ENCODE measurements at places on chromosomes 1 and 21. TPM values are rescaled to one million over a fixed set of nuclear protein-coding genes. Genes with fewer than 3 reads are reported as not detected.

DNA sequence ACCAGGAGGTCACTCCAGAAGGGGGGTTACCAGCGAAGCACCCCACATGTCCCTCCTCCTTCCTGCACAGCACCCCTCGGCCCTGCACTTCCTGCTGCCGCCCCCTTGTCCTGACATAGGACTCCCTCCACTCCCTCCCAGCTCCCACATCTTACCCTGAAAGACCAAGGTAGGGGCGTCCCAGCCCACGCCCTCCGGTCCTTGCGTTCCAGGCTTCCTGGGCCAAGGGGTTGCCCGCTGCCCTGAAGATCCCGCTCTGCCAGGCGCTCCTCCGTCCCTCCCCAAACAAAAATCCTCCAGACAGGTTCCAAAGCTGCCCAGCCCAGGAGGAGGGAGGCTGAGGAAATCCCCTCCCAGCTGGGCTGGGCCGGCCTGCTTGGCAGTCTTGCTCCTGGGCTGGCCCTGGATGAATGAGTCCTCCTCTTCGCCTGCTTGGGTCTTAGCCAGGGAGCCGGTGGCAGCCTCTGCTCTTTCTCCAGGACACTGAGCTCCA lies at the start of gene RHBDL2:
RHBDL2 (minus strand) TSS at position 304 of the 493 bp plus-strand sequence. CDS start 22,618 bp downstream, outside the sequence.
- peak; percentile 82 for DNase-seq

DNA sequence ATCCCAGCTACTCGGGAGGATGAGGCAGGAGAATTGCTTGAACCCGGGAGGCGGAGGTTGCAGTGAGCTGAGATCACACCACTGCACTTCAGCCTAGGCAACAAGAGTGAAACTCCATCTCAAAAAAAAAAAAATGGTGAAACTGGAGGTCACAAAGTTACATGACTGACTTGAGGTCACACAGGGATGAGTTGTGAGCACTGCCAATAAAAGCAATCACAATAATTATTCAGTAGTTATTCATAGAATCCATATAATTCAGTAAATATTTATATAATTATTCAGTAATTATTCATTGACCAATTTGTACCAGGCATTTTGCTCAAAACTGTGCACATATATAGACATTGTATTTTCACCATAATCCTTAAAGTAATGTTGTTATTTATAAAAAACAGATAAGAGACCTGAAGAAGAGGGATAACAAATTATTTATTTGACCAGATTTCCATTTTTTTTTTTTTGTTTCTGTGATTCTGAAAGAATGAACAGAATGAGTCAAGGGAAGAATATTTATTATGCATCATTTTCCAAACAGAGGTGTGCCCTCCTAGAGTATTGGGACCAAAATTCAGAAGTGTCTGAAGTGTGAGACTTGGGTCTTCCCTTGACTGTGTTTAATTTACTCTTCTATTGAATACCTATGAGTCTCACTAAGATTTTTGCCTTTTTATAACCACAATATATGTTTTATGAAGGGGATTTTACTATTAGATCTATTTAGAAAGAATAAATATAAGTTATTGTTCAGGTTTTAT lies 43.0 kb downstream of the PRKAB2 start:
- DNase-seq, result no peak

DNA sequence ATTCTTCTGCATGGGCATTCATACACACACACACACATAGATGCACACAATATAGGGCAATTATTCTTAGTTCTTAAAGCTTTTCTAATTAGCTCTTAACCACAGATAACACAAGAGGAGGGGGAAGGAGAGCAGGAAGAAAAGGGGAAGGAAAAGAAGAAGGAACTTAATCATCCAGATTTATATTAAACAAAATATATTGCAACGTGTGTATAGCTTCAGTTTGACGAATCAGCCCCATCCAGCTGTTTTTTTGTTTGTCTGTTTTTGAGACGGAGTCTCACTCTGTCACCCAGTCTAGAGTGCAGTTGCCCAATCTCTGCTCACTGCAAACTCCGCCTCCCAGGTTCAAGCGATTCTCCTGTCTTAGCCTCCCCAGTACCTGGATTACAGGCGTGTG lies 21.7 kb upstream of the ANKRD13C start:
- no peak for DNase-seq

DNA sequence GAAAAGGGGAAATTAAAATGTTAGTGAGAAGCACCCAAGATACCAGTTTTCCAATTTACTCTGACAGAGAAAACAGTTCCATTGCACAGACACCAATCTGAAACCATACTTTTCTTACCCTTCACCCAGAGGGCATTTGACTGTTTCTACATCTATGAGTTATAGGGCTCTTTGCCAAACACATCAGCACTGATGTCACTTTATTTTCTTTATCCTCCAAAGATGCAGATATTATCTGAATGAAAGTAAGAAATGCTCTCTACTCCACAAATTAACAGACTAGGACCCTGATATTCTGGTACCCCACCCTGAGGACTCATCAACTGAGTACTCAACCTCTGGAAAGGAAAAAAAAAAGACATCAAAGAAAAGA lies 24.2 kb upstream of the PEX19 start:
- DNase-seq, result no peak

DNA sequence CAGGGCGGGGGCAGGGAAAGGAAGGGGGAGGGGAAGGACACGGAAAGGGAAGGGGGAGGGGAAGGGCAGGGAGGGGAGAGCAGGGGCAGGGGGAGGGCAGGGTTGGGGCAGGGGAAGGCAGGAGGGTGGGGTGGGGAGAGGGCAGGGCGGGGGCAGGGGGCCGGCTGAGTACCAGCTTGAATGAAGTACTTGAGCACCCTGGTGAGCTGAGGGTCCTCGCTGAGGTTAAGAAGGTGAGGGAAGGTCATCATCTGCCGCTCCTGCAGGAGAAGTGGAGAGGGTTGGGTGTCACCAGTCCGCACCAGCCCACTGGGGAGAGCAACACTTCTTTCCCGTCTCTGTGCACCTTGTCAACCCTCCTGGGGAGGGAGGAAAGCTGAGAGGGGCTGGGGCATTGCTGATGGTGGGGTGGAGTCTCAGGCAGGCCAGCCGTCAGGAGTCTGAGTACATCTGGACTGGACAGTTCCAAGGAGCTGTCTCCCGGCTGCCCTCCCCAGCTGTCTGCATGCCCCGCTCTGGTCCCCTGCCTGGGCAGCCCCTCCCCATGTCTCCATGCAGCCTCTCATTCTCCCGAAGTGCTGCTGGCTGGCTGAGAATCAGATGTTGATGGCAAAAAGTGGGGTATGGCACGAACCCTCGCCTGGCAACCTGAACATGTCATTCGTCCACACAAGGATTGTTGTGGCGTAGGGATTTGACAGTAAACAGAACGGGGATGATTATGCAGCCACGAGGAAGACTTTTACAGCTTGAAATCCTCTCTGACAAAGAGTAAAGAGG lies 70.0 kb downstream of the SCCPDH start:
- DNase-seq, result no peak

GRCh38 chr1:1683104-1683905 lies 9.3 kb downstream of the SLC35E2B start:
- DNase-seq, result peak; percentile 8

GRCh38 chr1:177933881-177934280 lies 36.0 kb downstream of the SEC16B start:
- no peak for DNase-seq

SHE gene
- total RNA-seq, result 20.0 TPM

KCNK2 gene
- not detected for total RNA-seq

KRTAP12-2 gene
- not detected for total RNA-seq

FAM89A gene
- total RNA-seq, result 2.3 TPM

SPOCD1 gene
- total RNA-seq, result not detected

OR2L5 gene
- not detected for total RNA-seq
